ENCODE measurements at places on chromosomes 11 and 22. TPM values are rescaled to one million over a fixed set of nuclear protein-coding genes. Genes with fewer than 3 reads are reported as not detected.

The MUC5AC gene
- not detected for total RNA-seq

The CADM1 gene
- 15.5 TPM for total RNA-seq

The KRTAP5-2 gene
- total RNA-seq = not detected

The SPTBN2 gene
- total RNA-seq = 39.2 TPM

The DMC1 gene
- total RNA-seq = 20.4 TPM

The KCNJ11 gene
- 2.1 TPM for total RNA-seq

The SEC14L2 gene
- 4.2 TPM for total RNA-seq

The CRYBB2 gene
- not detected for total RNA-seq

The RHOG gene
- 14.9 TPM for total RNA-seq

The PGA5 gene
- 1.5 TPM for total RNA-seq

The FHIP1B gene
- total RNA-seq = 27.9 TPM

The SERPING1 gene
- 34.6 TPM for total RNA-seq

The FAM180B gene
- not detected for total RNA-seq

The PDGFD gene
- total RNA-seq = 4.0 TPM

The ZNF74 gene
- total RNA-seq = 67.5 TPM

The E2F8 gene
- 5.6 TPM for total RNA-seq

The ZC3H12C gene
- total RNA-seq = 0.69 TPM

The MPEG1 gene
- not detected for total RNA-seq

The FIBIN gene
- total RNA-seq = 0.07 TPM

The SLC22A8 gene
- not detected for total RNA-seq

The IGSF22 gene
- 0.76 TPM for total RNA-seq

The MCHR1 gene
- 2.8 TPM for total RNA-seq

The OR8D4 gene
- not detected for total RNA-seq

The FGF19 gene
- 36.7 TPM for total RNA-seq

The TP53AIP1 gene
- not detected for total RNA-seq

The MAJIN gene
- 0.97 TPM for total RNA-seq

The SOX10 gene
- total RNA-seq = 3.7 TPM

The PIK3IP1 gene
- total RNA-seq = 3.9 TPM

The KCNJ5 gene
- 0.35 TPM for total RNA-seq

The LRRN4CL gene
- total RNA-seq = 0.14 TPM

The SLC25A18 gene
- total RNA-seq = 0.66 TPM

Measured in H7 (cell line).